ENCODE measurements at places on chromosomes 1 and 21. TPM values are rescaled to one million over a fixed set of nuclear protein-coding genes. Genes with fewer than 3 reads are reported as not detected.

The LHX4 gene
- polyA plus RNA-seq = 4.6 TPM

The RHCE gene
- 0.83 TPM for polyA plus RNA-seq

DNA sequence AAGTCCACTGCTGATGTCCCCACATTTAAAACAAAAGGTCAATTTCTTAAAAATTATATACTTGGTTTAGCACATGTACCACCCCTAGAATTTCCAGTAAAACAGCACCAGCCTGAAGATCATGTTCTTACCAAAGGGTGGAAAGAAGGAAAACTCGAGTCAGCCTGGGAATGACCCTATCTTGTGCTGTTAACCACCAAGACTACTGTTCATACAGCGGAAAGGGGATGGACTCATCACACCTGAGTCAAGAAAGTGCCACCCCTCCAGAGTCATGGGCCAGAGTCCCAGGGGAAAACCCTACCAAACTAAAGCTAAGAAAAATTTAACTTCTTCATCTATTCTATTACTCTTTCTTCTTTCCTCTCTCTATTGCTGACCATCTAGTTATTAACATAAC is 113.6 kb upstream of the PPM1J start:
- no peak for DNase-seq

DNA sequence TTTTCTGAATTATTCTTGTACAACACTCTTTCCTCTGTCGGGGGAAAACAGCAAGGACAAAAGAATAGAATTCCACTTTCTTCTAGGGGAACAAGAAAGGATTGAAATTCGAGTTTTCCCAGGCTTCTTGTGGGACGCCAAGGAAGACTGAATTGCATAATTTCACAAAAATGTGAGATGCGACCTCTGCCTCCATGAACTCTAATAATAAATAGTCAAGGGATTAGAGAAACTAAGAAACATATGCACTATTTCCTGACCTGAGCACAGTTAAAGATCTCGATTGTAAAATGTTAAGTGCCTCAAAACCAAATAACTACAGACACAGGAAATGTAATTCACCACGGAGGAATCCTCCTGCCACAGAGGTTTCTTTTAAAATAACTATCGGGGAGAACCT is 117.3 kb upstream of the MARK1 start:
- no peak for DNase-seq

DNA sequence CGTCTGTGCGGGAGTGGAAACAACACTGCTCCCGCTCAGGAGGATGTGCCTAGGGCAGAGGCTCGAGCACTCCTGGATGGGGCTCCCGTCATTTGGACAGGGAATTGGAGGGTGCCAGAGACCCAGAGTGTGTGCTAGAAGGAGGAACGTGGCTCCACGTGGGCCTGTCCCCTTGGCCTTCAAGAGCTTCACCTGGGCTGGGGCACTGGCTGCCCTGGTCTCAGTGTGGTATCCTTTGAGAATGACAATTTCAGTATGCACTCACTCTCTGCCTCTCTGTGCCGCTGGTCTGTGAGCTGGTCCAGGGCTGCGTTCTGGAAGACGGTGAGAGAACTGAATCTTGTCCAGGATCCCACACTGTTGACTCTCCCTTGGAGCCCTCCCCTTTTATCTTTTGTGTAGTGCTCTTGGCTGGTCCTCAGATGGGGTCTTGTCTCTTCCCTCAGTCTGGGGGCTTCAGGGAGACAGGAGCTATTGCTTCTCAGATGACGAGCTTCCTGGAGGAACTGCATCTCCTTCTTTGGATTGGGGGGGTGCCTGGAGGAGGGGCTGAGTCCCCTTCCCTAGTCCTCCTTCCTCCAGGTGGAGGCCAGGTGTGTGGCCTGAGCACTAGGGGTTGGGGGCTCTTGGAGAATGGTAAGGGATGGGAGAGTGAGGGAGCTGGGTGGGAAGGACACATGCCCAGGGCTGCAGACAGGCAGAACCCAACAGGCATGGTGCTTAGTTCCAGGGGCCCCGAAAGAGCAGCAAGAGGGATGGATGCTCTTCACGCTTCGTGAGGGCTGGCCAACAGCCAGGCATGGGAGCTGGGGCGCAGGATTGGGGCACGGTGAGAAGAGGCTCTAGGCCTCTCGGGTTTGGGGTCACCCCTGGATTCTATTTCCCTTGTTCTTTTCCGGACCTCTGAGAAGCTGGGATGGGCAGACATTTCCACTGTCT is 14.8 kb upstream of the ETV3L start:
- no peak for DNase-seq

- DNase-seq = no peak
Measured at GRCh38 chr1:158080066-158080465, 86.6 kb downstream of the KIRREL1 start.

The TPM3 gene
- polyA plus RNA-seq = 272 TPM

- DNase-seq = no peak
Measured at GRCh38 chr1:168348146-168348709, 67.6 kb downstream of the TBX19 start.

- DNase-seq = no peak
Measured at GRCh38 chr1:219753914-219754313, 141.0 kb upstream of the ZC3H11B start.

DNA sequence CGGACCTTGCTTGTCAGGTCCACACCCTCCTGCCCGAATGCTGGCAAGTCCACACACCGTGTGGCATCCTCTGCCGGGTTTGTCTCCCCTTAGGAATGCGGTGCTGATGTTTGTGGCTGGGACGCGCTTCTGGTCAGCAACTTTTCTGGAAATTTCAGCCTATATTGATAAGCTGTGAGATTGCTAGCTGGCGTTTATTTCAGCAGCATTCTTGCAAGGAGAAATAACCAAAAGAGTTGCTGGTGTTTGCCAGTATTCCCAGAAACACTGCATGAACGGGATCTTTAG is 601 bp downstream of the CEPT1 start:
- peak; percentile 35 for DNase-seq

DNA sequence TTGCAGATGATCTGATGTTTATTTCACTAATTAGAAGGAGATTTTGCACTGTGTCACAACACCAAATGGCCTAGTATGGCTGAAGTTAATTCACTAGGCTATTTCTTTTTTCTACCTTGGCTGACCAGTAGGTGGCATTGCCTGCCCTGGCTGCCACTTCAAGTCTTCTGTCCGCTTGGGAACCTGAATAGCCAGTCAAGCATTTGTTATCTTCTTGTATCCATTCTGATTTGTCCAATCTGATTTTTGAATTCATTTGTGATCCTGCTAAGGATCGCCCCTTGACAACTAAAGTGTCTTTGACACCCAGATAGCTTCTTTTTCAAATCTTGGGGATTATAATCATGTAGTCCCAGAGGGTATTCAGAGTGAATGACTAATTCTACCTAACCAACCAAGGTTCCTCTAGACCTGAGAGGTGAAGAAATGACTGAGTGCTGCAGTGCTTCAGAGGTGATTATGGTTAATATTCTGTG is 99.4 kb downstream of the GIPC2 start:
- peak; percentile 48 for DNase-seq

DNA sequence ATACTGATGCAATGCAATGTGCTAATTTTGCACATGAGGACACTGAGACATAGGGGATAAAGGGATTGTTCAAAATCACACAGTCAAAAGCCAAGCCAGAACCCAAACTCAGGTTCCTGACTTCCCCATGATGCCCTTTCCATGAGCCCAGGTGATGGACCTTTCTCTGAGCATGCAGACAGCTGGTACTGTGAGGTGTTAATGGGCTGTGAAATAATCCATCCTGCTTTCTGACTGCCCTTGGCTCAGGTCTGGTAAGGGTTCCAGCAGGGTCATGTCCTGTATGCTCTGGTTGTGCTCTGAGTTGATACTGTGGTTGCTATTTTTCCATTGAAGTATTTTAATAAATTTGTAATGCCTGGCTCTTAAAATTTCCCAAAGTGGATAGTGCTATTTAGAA is 50.0 kb downstream of the CNIH3 start:
- DNase-seq = no peak

- DNase-seq = no peak
Measured at GRCh38 chr21:44908908-44909307, 11.8 kb downstream of the ITGB2 start.

The RYR2 gene
- polyA plus RNA-seq = 3.0 TPM

The SMPDL3B gene
- 12.8 TPM for polyA plus RNA-seq

DNA sequence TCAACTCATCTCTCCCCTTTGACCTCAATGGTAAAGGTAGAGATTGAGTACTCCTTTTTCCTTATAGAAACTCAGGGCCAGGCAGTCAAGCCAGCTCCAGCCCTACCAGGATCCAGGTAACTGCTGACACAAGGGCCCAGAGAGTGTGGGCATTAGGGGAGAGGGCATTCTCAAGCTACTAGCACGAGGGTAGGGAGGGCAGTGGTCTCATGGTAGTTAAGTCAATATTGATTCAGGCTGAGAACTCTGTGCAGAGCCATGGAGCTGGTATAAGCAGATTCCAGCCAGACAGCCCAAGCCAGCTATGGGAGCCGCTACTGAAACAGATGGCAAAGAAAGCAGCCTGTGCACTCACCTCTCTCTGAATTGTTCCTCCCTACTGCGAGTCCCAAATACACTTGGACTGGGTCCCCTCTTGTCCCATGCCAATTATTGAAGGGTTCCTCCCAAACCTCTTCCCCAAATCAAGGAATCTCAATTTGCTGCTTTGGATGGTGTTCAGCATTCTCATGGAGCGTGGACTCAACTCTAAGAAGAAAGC is 2.8 kb downstream of the PI4KB start:
- DNase-seq = no peak

- no peak for DNase-seq
Measured at GRCh38 chr1:154989195-154989860, 4.1 kb upstream of the LENEP start.

DNA sequence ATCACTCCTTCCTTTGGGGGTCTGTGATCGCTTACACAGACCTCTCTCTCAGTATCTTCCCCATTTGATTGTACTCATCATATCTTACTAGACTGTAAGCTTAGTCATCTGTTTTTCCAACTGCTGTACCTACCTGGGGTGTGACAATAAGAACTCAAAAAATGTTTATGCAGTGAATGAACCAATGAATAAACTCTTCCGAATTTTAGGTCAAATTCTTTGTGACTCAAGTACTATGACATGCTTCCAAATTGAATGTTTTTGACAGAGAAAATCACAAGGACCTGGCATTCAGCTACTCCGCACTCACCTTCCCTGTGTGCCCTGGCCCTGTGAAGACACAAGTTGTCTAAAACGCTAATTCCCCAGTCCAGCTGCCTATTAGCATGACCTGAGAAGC is 42.1 kb downstream of the TMCO4 start:
- no peak for DNase-seq

- peak; percentile 88 for DNase-seq
Measured at GRCh38 chr1:81799939-81800694, 617 bp upstream of the ADGRL2 start.
